ENCODE measurements at places on chromosomes 5 and 9. TPM values are rescaled to one million over a fixed set of nuclear protein-coding genes. Genes with fewer than 3 reads are reported as not detected.

The ANGPTL2 gene
- 21.2 TPM for total RNA-seq

The GPR151 gene
- total RNA-seq, result not detected

The CAMLG gene
- 21.0 TPM for total RNA-seq

The FBP2 gene
- not detected for total RNA-seq

The CTXN3 gene
- total RNA-seq, result not detected

The ZNF483 gene
- 0.44 TPM for total RNA-seq

The OLFML2A gene
- total RNA-seq, result 11.5 TPM

The ZNF879 gene
- 3.3 TPM for total RNA-seq

The AFF4 gene
- total RNA-seq, result 67.4 TPM

The GLDC gene
- 1.6 TPM for total RNA-seq

The IL3 gene
- not detected for total RNA-seq

The NNT gene
- total RNA-seq, result 36.5 TPM

The NKD2 gene
- 15.9 TPM for total RNA-seq

The HCN1 gene
- total RNA-seq, result under 0.01 TPM

The TRIM52 gene
- 6.2 TPM for total RNA-seq

The C7 gene
- total RNA-seq, result not detected

The SLC34A3 gene
- not detected for total RNA-seq

The SLC36A2 gene
- total RNA-seq, result not detected

The CNTLN gene
- total RNA-seq, result 9.8 TPM

The IFNB1 gene
- not detected for total RNA-seq

The IFNA7 gene
- total RNA-seq, result not detected

The CKMT2 gene
- total RNA-seq, result 0.29 TPM

The ATP6V1G1 gene
- 211 TPM for total RNA-seq

The DPYSL3 gene
- total RNA-seq, result 147 TPM

The NOXA1 gene
- 0.14 TPM for total RNA-seq

The DNAJC25 gene
- total RNA-seq, result 13.8 TPM

The AFAP1L1 gene
- total RNA-seq, result 5.5 TPM

The GLRA1 gene
- total RNA-seq, result not detected

The OCLN gene
- total RNA-seq, result 1.3 TPM

The NME5 gene
- total RNA-seq, result not detected

The ANKRD31 gene
- under 0.01 TPM for total RNA-seq

The TSSK1B gene
- total RNA-seq, result 0.57 TPM

The BHMT gene
- 0.86 TPM for total RNA-seq

The OR4F3 gene
- not detected for total RNA-seq

The LCN9 gene
- not detected for total RNA-seq

The ZNF454 gene
- 2.0 TPM for total RNA-seq

The TXNDC8 gene
- total RNA-seq, result not detected

The DIPK1B gene
- total RNA-seq, result 0.44 TPM

The ADAMTSL2 gene
- total RNA-seq, result 0.57 TPM

The SMC2 gene
- total RNA-seq, result 30.6 TPM

The SOHLH1 gene
- not detected for total RNA-seq

The ZNF300 gene
- 4.4 TPM for total RNA-seq

The SPINK5 gene
- total RNA-seq, result not detected

The CCNH gene
- total RNA-seq, result 83.6 TPM

The ACTBL2 gene
- 3.3 TPM for total RNA-seq

The SLC1A1 gene
- total RNA-seq, result 12.9 TPM

The PAPPA gene
- total RNA-seq, result 357 TPM

The GABRA1 gene
- not detected for total RNA-seq

The GARNL3 gene
- total RNA-seq, result 1.3 TPM

The LMX1B gene
- total RNA-seq, result not detected

The MAML1 gene
- total RNA-seq, result 16.2 TPM

The PTGES gene
- 138 TPM for total RNA-seq

The NEK6 gene
- total RNA-seq, result 38.4 TPM

The FAT2 gene
- total RNA-seq, result under 0.01 TPM

The ERAP2 gene
- 37.2 TPM for total RNA-seq

The STPG3 gene
- total RNA-seq, result not detected

The IL4 gene
- total RNA-seq, result not detected

Data from placental pericyte (primary cell).